ENCODE measurements at places on chromosomes 6 and 20.
A peak's percentile ranks its signal among the peaks of the same experiment; 100 is the strongest.

GRCh38 chr20:12715991-12716680 is 292.6 kb upstream of the SPTLC3 start:
- no peak for DNase-seq

DNA sequence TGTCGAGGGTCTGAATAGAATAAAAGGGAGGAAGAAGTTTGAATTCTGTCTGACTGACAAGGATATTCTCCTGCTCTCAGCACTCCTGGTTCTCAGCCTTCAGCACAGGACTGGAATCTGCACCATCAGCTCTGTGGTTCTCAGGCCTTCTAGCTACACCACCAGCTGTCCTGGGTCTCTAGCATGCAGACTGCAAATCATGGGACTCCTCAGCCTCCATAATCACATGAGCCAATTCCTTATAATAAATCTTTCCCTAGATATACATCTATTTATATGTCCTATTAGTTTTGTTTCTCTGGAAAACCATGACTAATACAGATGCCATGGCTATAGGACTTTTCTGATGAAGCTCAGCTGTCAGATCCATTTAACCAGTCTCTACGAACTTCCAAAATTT is 132.8 kb upstream of the ECI2 start:
- DNase-seq, result no peak

DNA sequence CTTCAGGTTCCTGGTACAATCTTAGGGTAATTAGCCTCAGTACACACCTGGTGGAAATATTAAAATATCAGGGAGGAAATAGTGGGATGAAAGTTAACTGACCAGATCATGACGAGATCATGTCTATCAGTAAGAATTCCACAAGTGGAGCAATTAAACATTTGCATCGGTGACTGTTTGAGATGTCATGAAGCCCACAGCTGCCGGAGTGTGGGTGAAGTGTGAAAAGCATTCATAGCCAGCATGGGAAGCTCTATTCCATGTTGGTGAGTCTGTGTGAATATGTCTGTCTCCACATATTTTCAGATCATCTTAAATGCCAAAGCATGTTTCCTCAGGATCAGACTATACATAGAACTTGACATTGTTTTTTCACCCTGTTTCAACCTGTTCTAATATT is 142.8 kb downstream of the IPCEF1 start:
- DNase-seq, result no peak

GRCh38 chr6:64185621-64186020 is 550.0 kb downstream of the PHF3 start:
- no peak for DNase-seq

- peak; percentile 37 for DNase-seq
Measured at GRCh38 chr6:122609881-122610689, at the start of gene PKIB. TSS of gene PKIB (plus strand) at chr6:122610405. CDS start at chr6:122717795, 107,390 bp downstream.

DNA sequence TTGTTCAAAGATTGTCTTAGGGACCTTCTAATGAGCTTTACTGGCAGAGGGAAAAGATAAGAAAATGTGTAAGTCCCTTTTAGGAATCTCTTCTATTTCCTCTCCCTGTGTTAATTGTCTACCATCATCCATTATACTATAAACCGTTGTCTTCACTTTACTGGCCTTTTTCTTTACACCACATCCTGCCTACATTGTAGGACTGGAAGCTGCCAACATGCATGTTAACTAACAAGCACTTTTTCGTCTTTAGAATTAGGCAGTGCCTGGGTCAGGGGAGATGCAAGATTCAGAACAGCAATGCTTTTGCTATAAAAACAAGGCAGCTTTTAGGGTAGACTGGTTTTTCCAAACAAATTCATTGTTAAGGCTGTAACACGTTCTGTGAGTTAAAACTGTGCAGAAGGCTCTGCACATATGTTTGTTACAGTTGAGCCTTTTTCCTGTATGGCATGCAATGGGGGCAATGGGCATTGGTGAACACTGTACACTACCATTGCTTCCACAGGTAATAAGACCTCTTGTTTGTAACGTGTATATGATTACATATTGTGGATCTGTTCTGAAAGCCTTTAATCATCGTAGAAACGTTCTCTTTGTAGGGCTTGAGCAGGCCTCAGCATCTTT is 10.9 kb upstream of the PKIG start:
- no peak for DNase-seq

DNA sequence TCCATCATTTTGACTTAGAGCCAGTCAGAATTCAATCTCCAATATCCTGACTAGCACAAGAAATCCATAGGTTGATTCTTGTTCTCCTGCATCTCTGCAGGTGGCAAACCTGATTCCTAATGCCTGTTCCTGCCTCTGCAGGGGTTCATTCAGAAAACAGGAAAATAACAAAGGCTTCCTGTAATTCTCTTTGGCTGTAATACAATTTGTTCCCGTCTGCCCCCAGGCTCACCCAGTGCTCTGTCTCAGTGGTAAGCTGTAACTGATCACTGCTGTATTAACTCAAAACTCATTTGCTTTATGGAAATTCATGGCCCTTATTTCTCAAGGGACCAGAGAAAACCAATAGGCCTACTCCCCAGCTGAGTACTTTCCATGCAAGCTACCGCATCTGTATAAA is 88.6 kb downstream of the OPRM1 start:
- DNase-seq, result no peak

- DNase-seq, result no peak
Measured at GRCh38 chr20:54618412-54618811, 143.0 kb downstream of the DOK5 start.

DNA sequence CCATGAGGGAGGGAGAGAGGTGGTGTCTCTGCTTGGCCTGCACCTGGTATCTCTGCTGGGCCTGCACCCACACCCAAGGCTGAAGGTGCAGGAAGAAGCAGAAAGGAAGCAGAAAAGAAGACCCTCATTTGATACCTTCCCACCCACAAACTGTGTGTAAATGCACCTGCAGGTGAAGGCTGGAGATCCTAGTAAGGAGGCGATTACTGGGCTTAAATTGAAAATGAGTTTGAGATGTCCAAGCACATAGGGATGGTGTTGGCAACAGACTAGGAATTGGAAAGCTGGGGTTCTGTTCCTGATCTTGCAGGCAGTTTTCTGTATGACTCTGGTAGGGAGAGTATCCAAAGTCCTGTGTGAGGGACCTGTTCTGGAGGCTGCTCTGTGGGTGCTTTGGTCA is 74.7 kb downstream of the LYRM2 start:
- DNase-seq, result no peak

DNA sequence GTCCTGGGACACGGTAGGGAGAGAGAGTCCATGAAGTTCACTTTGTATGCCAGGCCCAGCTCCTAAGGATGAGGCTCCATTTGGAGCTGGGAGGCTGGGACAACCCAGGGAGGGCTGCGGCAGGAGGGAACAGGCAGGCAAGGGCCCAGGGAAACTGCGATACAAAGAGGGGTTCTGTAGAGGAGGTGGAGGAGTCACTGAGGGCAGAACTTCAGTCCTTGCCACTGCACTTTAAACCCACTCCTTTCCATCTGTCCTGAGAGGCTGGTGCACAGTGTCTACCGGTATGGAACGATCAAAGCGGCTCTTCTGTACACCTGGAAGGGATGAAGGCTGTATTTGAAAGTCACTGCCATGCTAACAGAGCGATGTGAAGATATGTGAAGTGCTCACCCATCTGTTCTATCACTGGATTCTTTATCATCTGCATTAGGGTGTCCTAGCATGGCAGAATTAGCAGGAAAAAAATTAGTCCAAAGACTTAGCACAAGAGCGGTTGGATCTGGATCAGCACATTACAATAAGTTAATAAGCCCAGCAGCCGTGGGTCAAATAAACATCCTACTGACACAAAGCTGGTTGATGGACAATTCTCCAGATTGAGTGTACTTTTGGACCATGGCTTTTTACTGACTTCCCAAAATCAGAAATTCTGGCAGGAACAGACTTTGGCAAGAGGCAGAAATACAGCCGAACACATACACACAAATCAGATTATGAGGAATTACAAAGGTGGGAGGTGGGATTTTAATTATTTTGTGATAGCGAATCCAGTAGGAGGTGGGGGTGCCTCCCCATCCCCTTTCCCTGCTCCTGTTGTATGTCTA is 20.9 kb upstream of the ZFAND3 start:
- no peak for DNase-seq

GRCh38 chr6:127547215-127547614 is 28.1 kb upstream of the MTCL3 start:
- no peak for DNase-seq

GRCh38 chr6:1066449-1067090 is 245.3 kb upstream of the FOXQ1 start:
- DNase-seq, result no peak

DNA sequence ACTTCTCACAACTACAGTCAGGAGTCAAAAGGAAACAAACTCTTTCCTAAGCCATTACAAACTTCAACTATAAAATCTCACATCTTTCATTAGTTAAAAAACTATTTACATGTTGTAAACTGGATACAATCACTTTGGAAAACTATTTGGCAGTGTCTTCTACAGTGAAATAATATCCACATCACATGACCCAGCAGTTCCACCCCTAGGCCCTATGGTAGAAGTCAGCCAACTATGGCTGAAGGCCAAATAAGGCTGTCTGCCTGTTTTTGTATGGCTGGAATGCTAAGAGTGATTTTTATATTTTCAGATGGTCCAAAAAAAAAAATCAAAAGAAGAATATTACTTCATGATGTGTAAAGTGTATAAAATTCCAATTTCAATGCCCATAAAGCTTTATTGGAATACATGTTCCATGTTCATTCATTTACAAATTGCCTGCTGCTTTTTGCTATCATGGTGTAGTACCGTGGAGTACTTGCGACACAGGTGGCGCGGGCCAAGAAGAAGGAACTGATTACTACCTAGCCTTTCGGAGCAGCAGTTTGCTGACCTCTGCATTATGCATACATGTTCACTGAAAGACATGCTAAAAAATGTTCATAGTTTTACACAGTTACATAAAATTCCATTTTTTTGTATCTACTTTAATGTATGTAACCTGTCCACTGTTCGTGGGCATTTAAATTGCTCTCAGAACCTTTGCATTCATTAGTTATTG is 129.0 kb downstream of the KIF16B start:
- DNase-seq, result no peak

DNA sequence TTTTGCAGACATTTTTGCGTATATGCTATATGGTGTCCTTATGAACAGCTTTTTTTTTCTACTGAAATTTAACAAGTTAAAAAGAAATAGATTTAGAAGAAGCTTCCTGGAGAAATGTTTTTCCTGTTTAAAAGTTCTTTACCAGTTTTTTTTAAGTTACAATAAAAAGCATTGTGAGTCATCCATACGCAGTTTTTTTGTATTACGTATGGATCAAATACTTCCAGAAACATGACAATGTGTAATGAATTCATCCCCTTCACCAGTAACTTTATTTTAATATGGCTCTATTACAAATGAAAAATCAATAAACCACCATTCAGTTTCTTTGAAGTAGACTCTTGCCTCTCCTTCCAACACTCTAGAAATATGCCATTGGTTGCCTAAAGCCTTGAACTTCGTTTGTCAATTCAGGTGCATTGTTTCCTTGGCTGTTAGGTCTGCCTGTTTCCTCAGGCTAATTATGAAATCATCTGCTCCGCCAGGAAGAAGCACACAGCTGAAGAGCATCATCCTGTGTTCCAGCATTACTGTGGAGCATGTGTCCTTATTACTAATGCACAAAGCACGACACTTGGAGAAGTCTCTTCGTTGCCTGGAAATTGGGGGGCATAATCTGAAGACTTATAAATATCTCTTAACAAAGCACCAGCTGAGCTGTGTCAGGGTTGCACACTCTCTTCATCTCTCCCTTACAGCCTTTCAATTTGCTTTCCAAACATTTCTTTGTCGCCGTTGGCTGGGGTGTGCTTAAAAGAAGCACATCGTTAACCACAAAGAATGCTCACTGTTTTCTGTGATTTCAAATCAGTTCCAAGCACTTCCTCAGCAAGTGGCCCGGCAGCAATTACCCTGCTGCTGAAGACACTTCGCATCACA is 9.6 kb downstream of the MOXD1 start:
- peak; percentile 27 for DNase-seq

DNA sequence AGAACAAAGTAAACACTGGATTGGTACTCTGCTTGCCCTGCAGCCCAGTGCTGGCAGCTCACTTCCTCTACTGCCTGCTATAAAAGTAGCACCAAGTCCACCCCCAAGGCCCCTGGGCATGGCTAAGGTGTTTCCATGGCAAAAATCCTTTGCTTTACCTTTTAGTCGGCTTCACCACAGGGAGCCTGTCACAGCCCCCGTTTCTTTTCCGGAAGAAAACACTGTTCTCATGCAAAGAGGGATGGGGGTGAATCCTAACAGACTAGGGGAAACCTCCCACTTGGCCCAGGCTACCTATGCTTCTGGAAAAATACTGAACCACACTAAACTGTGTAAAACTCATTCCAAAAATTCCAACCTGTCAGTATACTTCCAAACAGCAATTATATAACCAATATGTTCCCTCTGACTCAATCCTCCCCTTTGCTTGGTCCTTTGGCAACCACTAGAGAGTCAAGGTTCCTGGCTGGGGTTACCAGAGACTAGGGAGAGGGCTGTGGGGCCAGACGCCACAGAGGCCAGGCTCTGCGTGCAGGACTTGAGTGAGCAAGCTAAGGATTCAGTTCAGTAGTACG is 16.1 kb downstream of the PPIL1 start:
- no peak for DNase-seq

GRCh38 chr6:38198219-38198618 is 378.7 kb downstream of the ZFAND3 start:
- no peak for DNase-seq

GRCh38 chr6:27078734-27079357 is 168.7 kb upstream of the PRSS16 start:
- peak; percentile 71 for DNase-seq

- no peak for DNase-seq
Measured at GRCh38 chr6:125814481-125814880, 23.7 kb downstream of the NCOA7 start.

DNA sequence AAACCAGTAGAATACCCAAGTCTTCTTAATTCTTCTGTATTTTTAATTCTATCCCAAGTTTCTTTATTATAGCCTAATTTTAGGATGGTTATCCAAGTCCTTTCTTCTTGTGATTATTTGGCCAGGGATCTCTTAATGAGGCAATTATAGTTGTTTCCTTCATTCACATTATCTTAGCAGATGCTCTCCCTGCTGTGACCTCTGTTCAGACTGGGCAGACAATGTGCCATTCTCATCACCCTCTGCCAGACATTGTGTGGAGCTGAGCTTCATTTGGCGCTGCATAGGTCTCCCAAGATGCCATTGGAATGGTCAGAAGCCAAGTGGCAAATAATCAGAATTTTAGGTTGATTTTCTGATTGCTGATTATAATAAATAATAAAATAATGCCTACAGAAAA is 79.4 kb downstream of the LIN28B start:
- DNase-seq, result no peak

DNA sequence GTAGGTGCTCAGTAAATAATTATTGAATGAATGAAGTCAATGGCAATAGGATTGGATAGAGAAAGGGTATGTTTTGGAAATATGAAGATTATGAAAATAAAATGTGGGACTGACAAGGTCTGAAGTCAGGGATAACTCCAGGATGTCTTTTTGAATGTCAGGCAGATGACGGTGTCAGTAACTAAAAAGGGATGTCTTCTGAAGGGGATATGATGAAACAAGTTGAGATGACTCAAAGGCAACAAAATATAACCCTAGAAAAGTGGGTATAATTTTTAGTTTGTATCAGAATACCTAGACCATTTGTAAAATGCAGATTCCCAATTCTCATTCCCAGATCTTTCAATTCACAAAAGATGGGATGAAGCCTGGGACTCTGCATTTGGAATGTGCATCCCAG is 257.3 kb upstream of the SGK1 start:
- DNase-seq, result no peak

- no peak for DNase-seq
Measured at GRCh38 chr6:159973406-159973805, 4.5 kb downstream of the IGF2R start.
